Activated T-cell treated with anti-CD3 and anti-CD28 coated beads, Interleukin-2, amount 50 U/mL, for 24 hours (primary cell): ENCODE measurements at places on chromosomes 3 and 15.

DNA sequence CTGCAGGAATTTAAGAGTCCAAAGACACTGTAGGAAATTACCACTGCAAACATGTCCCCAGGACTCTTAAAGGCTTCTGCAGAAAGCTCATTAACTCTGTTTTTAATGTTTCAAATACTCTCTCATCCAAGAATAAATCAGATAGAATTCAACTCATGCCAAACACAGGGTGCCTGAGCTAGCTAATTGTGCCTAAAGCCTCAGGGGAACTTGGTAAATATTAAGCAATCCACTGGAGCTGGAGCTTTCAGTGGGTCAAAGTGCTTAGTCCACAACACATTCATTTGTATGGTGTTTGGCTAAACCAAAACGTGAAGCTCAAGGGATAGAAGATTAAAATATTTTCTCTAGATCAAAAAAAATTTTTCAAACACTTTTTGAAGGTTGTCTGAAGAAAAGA, 131.4 kb downstream of the THRB start:
- no peak for DNase-seq

- no peak for DNase-seq
Measured at GRCh38 chr3:146577662-146578061, 27.5 kb downstream of the PLSCR5 start.

DNA sequence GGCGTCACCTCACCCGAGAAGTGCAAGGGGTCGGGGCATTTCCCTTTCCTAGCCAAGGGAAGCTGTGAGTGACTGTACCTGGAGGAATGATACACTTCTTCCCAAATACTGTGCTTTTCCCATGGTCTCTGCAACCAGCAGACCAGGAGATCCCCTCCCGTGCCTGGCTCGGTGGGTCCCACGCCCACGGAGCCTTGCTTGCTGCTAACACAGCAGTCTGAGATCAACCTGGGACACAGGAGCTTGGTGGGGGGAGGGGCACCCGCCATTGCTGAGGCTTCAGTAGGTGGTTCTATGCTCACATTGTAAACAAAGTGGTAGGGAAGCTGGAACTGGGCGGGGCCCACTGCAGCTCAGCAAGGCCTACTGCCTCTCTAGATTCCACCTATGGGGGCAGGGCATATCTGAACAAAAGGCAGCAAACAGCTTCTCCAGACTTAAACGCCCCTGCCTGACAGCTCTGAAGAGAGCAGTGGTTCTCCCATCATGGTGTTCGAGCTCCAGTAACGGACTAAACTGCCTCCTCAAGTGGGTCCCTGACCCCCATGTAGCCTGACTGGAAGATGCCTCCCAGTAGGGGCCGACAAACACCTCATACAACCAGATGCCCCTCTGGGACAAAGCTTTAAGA, 31.4 kb upstream of the ABHD5 start:
- no peak for DNase-seq

GRCh38 chr3:71339049-71339448, 244.5 kb downstream of the FOXP1 start:
- no peak for DNase-seq

DNA sequence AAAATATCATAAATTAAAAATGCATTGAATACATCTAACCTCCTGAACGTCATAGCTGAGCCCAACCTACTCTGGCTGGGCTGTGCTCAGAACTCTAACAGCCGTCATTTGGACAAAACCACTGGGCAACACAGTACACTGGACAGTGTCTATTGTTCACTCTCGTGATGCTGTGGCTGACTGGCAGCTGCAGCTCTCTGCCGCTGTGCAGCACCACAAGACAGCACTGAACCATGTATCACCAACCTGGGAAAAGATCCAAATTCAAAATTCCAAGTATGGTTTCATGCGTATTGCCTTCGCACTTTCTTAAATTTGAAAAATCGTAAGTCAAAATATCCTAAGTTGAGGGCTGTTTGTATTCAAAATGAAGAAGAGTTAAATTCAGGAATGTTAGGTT, 145.1 kb upstream of the CNTN4 start:
- no peak for DNase-seq
